BJ (cell line): ENCODE measurements at places on chromosomes 1 and 21. TPM values are rescaled to one million over a fixed set of nuclear protein-coding genes. Genes with fewer than 3 reads are reported as not detected.

The AMPD1 gene
- polyA plus RNA-seq: not detected in 2 replicates

The CRABP2 gene
- 52.8 and 75.9 TPM in 2 replicates for polyA plus RNA-seq

The EDN2 gene
- 0.06 TPM in 1 of 2 replicates, not detected in the other for polyA plus RNA-seq

The LRRC40 gene
- polyA plus RNA-seq: 5.0 and 12.3 TPM in 2 replicates

The CCDC24 gene
- polyA plus RNA-seq: 0.98 and 2.0 TPM in 2 replicates

The SZRD1 gene
- 94.9 and 125 TPM in 2 replicates for polyA plus RNA-seq

The RBM8A gene
- polyA plus RNA-seq: 71.2 and 135 TPM in 2 replicates

DNA sequence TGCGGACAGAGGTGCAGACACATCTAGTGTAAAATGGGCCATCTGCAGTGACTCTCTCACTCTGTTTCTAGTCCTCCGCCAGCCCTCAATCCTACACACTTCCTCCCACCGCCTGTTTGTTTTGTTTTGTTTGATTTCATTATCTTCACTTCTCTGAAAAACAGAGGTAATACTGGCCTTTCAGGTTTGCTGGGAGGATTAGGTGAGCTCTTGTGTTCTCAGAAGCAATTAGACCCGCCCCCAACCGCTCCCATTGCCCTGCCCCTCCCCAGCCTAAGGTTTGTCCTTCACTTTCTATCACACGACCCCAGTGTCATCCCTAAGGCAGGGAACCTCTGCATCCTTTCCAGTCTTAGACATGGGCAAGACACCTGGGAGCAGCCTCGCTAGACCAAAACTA is 43.2 kb upstream of the TACSTD2 start:
- no peak for DNase-seq

- DNase-seq: no peak
Measured at GRCh38 chr1:26478159-26478558, 5.9 kb downstream of the HMGN2 start.

GRCh38 chr1:110616587-110616986 is 10.4 kb upstream of the KCNA2 start:
- DNase-seq: no peak

DNA sequence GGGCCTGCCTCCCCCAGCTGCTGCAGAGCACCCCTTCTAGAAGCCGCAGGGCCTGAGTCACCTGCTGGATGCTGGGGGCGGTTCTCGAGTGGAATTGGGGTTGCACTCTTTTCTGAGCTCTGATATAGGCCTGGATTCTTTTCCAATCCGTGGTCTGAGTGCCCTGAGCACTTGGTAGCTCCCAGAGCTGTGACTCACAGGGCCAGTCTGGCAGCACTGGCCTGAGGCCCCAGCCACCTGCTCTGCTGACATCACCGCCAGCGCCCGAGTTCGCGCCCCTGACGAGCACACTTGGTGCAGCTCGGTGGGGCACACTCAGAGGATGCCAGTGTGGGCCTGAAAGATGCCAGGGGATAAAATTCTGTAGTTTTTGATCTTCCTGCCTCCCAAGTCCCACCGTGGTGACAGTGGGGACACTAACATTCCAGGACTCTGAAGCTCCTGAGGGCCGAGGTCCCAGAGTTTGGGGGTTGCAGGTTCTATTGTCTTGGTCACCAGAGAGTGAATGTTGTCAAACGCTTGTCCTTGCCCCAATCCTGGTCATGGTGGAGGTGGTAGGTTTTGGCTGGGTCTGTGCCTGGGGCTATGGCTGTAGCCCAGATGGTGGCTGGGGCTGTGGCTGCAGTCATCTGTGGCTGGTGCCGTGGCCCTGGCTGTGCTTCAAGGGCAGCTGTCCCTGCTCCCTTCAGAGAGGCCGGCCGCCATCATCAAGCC is 74.6 kb downstream of the OBSCN start:
- DNase-seq: no peak

GRCh38 chr1:103107741-103108375 is 464 bp downstream of the COL11A1 start:
- no peak for DNase-seq

GRCh38 chr1:184388319-184388889 is 1.6 kb downstream of the C1orf21 start:
- DNase-seq: peak; percentile 32

- no peak for DNase-seq
Measured at GRCh38 chr1:19029191-19030085, 73.0 kb upstream of the IFFO2 start.

DNA sequence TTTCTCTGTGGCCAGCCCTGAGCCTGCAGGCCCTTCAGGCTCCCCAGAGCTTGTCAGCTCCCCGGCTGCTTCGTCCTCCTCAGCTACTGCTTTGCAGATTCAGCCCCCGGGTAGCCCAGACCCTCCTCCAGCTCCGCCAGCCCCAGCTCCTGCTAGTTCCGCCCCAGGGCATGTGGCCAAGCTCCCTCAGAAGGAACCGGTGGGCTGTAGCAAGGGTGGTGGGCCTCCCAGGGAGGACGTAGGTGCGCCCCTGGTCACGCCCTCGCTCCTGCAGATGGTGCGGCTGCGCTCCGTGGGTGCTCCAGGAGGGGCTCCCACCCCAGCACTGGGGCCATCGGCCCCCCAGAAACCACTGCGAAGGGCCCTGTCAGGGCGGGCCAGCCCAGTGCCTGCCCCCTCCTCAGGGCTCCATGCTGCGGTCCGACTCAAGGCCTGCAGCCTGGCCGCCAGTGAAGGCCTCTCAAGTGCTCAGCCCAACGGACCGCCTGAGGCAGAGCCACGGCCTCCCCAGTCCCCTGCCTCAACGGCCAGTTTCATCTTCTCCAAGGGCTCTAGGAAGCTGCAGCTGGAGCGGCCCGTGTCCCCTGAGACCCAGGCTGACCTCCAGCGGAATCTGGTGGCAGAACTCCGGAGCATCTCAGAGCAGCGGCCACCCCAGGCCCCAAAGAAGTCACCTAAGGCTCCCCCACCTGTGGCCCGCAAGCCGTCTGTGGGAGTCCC is 45.4 kb downstream of the YARS1 start:
- DNase-seq: no peak

GRCh38 chr1:81366173-81366572 is 434.6 kb upstream of the ADGRL2 start:
- peak; percentile 29 for DNase-seq
